ENCODE measurements at places on chromosomes 13 and 19. TPM values are rescaled to one million over a fixed set of nuclear protein-coding genes. Genes with fewer than 3 reads are reported as not detected.
A peak's percentile ranks its signal among the peaks of the same experiment; 100 is the strongest.

DNA sequence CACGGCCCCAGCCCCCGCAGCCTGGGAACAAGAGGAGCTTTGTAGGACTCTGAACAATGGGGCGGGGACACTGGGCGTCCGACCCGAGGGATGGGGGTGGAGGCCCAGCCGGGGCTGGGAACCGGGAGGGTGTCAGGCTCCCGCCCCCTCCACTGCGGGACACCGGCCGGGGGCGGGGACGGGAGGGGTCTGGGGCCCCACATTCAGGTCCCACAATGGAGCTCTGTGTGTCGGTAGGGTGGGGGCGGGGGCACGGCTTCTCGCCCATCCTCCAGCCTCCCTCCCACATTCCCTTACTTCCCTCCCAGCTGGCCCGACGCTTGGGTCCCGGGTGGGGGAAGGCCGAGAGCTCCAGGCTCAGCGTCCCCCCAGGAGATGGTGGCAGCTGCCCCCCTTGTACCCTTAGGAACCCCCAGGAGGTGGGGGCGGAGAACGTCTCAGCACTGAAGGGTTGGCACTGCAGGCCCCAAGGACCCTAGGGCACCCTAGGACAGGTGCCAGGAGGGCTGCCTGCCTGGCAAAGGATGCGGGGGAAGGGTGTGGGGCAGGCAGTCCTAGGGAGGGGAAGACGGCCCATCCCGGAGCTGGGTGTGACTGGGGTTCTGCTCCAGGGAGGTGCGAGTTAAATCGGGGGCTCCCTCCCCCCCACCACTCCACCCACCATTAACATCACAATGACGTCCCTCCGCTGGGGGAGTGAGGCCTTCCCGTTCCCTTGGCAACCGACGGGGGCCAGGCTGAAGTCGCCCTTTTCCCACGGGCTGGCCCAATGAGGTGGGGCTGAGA, 5.3 kb downstream of the TTYH1 start:
- DNase-seq = peak; percentile 88

- no peak for DNase-seq
Measured at GRCh38 chr19:32129141-32129540, 216.3 kb upstream of the ZNF507 start.

HSPB6 gene
- total RNA-seq = 1.8 TPM

- DNase-seq = no peak
Measured at GRCh38 chr19:45262570-45262969, 11.5 kb downstream of the MARK4 start.

GRCh38 chr19:9009431-9009830, 778 bp downstream of the MUC16 start:
- DNase-seq = no peak

DNA sequence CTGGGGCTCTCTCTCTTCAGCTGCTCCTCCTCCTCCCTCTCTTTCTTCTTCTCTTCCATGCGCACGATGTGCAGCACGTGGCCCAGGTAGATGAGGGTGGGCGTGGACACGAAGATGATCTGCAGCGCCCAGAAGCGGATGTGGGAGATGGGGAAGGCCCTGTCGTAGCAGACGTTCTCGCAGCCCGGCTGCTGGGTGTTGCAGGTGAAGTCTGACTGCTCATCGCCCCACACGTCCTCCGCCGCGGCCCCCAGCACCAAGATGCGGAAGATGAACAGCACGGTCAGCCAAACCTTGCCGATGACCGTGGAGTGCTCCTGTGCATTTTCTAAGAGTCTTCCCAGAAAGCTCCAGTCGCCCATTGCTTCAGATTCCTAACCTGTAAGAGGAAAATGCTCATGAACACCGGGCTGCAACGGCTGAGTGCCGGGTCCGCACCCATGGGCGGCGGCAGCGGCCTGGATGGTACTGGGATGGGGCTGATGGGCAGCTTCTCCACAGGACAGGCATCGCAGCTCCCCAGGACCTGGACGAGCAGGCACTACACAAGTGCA, 17.8 kb downstream of the GJA3 start:
- no peak for DNase-seq

DNA sequence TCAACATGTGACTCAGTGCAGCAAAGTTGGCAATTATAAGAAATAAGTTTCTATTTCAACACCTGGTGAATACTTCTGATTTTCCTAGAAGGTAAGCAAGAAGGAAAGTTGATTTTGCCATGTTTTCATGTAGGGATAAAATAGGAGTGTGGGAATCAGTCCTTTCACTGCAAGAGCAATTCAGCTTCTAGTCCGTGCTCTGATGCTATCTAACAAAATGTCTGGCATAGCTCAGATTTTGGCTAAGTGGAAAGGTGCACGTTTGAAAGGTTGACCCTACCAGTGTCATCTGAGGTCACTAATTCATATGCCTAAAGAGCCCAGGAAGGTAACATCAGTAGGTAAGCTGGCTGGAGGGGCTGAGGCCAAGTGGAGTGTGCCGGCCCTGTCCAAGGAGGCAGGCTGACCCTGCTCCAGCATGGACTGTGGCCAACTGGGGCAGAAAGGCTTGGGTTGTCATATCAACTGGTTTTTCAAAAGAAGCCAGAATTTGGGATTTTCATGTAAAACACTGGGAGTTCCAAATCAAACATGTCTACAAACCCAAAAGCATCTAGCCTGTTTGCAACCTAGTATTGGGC, 38.9 kb upstream of the MEDAG start:
- DNase-seq = no peak

ZNF208 gene
- 1.8 TPM for total RNA-seq

C5AR2 gene
- 1.8 TPM for total RNA-seq

- no peak for DNase-seq
Measured at GRCh38 chr13:47548294-47548840, 452.7 kb downstream of the SUCLA2 start.

DNA sequence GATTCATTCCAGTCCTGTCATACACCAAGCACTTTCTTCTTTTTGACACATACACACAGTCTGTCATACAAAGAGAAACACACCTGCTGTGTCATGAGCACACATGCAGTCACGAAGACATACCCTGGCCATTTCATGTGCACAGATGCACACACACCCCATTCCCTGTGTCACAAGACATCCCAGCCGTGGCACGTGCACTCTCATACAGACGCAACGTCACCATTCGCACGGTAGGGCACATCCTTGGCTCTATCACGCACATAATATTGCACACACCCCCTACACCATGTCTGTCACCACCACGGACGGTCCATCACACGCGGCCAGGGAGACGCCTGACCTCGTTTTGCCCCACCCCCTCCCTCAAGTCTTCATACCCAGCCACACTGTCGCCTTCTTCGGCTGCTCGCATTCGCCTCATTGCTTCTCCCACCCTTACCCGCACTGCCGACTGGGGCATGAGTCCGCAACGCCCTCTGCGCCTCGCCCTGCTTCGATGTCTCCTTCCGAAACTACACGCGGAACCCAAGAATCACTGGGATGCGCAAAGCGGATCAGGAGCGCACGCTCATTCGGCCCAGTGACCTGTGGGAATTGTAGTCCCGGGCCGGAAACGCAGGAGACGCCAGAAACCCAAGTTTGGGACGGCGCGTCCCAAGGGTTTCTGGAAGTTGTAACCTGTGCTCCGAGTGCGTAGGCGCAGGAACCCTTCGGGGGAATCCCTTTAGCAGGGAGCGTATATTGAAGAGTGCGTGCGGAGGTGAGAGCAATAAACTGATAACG, 6.8 kb upstream of the ZNF283 start:
- DNase-seq = peak; percentile 18

DNA sequence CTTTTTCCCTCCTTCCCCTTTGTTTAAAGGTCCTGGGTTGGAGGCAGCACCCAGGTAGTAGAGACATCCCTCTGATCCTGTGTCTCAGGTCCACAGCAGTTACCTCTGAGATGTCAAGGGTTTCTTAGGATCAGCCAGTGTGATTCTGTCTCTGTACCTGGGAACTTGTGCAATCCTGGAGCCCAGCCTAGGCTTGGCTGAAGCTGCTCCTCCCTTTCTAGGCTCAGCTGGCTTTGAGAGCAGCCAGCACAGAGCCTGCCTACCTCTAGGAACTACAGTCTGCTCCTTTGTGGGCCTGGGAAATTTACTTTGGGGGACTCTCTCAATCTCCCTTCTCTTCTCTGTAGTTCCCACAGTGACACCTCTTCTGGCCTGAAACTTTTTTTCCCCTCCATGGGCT, 171.6 kb downstream of the MTUS2 start:
- DNase-seq = no peak

NCCRP1 gene
- 0.11 TPM for total RNA-seq

DNA sequence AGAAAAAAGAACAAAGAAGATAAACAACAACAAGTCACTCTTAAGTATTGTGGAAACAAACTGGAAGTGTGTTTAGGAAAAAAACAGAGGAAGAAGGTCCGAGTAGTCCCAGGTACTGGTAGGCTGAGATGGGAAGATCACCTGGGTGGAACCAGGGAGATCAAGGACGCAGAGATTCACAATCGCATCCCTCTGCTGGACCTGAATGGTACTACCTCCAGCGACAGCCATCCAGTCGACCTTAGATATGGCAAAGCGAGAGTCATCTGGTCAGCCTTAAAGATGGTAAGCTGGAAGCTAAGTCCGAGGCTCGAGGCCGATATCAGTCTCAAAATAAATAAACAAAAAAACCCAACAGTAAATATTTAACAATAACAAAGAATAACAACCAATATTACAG, 44.9 kb upstream of the ZNF91 start:
- no peak for DNase-seq

DNA sequence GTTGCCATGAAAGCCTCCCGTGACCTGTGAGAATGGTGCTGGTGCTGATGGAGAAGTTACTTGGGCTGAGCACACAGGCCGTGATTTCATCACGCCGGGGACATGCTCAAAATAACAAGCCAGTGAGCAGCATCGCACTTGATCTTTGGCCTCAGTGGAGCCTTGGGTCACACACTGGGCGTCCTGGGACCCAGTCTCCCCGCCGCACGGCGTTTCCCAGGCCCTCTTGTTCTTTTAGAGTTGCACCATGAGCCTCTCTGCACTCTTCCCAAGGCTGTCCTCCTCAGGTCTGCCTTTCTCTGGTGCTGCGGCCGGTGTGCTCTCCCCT, 9.5 kb upstream of the NDUFS7 start:
- DNase-seq = no peak

SGCG gene
- total RNA-seq = 1.2 TPM

- DNase-seq = no peak
Measured at GRCh38 chr13:99723878-99724277, 222.6 kb downstream of the TM9SF2 start.

DNA sequence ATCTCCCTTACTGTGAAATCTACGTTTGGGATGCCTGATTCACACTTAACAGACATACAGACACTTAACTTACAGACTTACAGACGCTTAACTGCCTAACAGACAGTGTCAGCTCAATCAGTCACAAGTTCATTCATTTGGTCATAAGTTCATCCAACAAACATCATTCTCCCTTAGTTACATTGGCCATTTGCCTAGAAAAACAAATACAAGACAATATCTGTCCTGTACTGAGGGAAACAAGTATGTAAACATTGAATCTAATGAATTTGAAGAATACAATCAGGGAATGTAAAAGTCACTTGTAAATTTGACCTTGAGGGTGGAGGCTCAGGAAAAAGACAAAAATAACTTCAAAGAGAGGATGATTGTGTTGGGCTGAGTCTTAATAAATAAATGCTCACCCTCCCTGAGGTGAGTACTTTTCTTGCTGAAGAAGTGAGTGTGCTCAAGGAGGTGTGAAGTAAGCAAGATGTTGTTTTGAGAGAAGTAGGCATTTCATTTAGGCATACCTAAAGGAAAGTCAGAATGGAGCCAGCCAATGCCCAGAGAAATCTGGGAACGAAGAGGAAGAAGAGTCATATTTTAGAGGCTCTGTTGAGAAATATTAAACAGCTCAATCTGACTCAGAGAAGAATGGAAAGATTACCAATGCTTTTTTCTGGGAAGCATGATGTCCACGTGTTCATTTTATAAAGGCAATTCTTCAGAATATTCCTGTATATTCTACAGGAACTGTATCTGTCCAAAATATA, 958.4 kb upstream of the SLC10A2 start:
- DNase-seq = no peak

WASF3 gene
- total RNA-seq = 45.5 TPM

ZNF878 gene
- total RNA-seq = 0.59 TPM

GRCh38 chr19:2391118-2391725, 31.2 kb downstream of the TMPRSS9 start:
- DNase-seq = peak; percentile 49

- DNase-seq = no peak
Measured at GRCh38 chr13:32153056-32153455, 121.5 kb downstream of the FRY start.

- DNase-seq = no peak
Measured at GRCh38 chr19:16229322-16229641, 31.6 kb downstream of the AP1M1 start.

CATSPERD gene
- total RNA-seq = 3.6 TPM

Data from spinal cord (tissue), 10 donors.